ENCODE measurements at places on chromosomes 5 and 9.

GRCh38 chr9:135616619-135617537 lies 22.5 kb downstream of the GLT6D1 start:
- no peak for DNase-seq

DNA sequence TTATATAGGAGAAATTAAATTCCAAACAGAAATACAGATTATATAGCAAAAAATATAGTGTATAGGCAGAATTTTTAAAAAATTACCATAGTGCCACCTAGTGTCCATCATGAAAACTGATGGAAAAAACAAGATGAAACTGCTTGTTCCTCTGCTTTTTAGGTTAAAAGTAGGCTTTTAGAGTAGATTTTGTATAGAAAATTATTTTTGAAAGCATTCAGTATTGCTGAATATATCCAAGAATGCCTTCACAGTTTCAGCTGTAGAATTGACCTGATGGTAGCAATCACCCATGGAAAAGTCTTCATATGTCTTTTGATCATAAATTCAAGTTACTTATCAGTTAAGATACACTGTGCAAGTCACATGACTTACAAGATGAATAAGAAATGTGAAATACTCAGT lies 19.7 kb downstream of the RIOK2 start:
- no peak for DNase-seq

DNA sequence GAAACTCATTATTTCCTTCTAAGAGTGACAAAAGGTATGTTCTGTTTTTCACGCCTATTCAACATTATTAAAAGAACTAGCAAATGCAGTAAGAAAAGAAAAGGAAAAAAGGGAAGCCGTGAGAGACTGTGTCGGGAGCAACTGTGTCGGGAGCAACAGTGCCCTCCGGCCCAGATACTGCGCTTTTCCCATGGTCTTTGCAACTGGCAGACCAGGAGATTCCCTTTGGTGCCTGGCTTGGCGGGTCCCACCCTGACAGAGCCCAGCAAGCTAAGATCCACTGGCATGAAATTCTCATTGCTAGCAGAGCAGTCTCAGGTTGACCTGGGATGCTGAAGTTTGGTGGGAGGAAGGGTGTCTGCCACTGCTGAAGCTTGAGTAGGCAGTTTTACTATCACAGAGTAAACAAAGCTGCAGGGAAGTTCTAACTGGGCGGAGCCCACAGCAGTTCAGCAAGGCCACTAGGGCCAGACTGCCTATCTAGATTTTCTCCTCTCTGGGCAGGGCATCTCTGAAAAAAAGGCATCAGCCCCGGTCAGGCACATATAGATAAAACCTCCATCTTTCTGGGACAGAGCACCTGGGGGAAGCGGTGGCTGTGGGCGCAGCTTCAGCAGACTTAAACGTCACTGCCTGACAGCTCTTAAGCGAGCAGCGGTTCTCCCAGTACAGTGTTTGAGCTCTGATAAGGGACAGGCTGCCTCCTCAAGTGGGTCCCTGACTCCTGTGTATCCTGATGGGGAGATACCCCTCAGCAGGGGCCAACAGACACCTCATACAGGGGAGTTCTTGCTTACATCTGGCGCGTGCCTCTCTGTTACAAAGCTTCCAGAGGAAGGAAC lies 1237.4 kb upstream of the CDH18 start:
- no peak for DNase-seq

GRCh38 chr5:17217493-17218352 lies at the start of gene BASP1:
TSS of gene BASP1 (plus strand) at chr5:17217631. CDS start at chr5:17275217, 57,586 bp downstream.
- no peak for DNase-seq

All from stimulated activated naive CD4-positive, alpha-beta T cell treated with Interleukin-2 at 50 U/mL for 16 hours (primary cell).